Cardiac muscle cell (in vitro differentiated cells and primary cell): ENCODE measurements at places on chromosomes 5 and 9.

- no peak for DNase-seq
Measured at GRCh38 chr5:97495301-97495700, 312.3 kb upstream of the RIOK2 start.

DNA sequence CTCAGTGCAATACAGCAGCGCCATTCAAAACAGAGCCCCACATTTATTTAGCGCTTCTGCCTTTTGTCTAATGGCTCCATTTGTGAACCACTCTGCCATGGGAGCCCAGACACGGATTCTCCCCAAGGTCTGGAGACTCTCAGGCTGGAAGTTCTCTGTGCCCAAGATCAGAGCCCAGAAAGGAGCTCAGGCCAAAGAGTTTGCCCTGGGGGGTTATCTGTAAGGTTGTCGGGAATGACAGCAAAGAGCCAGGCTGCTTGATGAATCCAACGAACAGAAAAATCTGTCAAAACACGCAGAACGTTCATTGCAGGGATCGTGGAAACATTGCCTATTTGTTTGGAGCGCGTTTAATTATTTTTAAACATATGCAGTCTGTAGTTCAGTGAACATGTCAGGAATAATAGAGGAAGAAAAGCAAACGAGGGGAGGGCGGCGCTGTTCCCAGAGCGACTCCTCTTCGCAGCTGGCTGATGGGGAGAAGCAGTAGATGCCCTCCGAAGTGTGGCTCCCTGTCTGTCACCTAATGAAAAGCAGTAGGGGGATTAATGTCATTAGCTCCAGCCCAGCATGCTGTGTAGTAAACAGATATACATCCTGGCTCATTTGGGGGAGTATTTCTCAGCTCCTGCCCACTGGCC lies 464.9 kb upstream of the MPDZ start:
- no peak for DNase-seq

DNA sequence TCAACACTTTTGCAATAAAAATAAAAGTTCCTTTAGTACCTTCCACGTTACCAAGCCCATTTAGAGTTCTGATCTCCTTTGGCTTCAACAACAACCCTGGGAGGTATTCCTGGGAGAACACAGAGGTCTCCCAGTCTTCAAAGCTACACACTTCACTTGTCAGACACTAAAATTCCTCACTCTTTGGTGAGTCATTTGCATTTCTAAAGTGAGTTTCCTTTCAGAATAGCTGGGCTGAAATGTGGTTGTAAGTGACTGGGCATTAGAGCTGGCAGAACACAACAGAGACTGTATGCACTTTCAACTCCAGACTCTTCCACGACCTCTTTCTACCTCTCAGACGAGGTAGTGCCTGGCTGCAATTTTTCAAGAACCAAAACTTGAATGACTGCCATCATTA lies 11.5 kb upstream of the F2RL1 start:
- peak; percentile 80 for DNase-seq

DNA sequence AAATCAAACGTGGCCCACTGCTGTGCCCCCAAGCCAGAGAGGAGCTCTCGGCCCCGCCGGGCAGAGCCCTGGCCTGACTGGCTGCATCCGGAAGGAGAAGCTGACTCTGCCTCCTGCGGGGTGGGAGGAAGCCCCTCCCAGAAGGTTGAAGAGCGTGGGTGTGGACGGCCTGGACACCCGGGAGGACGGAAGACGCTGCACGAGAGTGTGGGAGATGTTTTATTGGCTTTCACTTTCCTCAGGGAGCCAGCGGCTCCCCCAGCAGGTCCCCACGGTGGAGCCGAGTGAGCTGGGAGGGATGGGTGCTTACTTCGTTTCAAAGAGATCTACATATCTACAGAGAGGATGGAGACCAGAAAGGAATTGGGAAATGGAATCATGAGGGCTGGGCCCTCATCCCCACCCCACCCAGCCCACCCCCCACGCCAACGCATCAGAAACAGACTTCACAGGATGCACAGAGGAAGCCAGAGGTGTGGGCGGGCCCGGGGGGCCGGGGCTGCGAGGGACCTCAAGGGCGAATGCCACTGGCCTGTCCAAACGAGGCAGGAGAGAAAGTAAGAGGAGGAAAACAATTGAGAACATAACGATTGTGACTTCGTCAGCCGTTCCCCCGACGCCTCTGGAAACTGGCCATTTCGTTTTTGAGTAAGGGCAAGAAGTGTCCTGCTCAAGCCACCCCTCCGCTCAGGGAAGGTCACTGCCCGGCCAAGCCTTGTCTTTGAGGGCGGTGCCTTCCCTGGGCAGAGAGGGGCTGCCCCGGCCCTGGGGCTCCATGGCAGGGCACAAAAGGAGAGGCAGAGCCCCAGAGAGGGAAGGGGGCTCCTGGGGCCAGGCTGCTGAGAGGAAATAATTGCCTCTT lies 32.1 kb downstream of the FAM163B start:
- peak; percentile 78 for DNase-seq

GRCh38 chr9:81902196-81902595 lies 26.0 kb upstream of the SPATA31D4 start:
- DNase-seq, result peak; percentile 42

DNA sequence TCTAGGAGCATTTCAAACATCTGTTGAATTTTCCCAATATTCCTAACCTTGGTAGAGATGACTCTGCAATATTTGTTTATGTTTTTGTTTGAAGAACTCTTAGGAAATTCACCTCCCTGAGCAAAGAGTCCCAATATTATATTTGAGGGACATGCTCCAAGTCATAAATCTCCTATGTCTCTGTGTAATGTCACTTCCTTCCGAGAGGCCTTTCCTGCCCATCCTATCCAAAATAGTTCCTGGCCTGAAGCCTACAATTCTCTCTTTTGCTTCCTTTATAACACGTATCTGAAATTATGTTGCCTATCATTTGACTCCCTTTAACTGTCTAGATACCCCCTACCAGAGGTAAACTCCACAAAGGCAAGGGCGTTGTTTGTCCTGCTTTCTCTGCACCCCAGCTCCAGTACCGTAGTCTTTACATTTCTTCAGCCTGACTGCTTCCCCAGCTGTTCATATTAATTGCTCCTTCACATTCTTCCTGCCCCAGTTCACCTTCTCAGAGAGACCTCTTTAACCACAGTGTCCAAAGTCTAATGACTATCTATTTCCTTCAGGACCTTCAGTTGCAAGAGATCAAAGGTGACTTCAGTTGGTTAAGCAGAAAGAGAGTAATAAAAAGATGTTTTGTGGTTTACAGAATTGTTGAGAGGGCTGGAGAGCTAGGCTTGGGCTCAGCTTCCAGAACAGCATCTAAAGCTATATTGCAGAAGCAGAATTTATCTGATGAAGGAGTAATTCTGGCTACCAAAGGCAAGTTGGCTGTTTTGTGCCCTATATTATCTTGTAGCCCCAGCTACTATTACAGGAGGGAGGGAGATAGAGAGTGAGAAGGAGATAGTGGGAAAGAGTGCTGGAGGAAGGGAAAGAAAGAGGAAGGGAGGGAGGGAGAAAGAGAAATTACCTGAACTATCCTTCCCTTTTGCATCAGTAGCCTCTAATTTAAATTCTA lies 109.3 kb upstream of the TMEM161B start:
- no peak for DNase-seq

DNA sequence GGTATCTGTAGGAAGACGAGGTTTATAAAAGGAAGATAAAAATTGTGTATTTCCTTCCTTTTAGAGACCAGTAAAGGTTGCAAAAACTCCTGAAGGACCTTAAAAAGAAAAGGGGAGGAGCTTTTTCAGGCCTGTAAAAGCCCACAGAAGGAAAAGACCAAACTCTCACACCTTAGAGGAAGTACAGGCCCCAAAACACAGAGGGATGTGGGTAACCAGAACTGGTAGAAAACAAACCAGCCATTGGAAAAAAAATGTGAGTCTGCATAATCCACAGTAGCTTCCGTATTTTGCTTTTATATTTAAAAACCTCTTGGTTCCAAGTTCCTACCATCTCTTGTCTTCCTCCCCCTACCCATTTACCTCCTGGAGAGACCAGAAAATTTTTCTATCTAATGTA lies 8.5 kb downstream of the GIN1 start:
- DNase-seq, result no peak

DNA sequence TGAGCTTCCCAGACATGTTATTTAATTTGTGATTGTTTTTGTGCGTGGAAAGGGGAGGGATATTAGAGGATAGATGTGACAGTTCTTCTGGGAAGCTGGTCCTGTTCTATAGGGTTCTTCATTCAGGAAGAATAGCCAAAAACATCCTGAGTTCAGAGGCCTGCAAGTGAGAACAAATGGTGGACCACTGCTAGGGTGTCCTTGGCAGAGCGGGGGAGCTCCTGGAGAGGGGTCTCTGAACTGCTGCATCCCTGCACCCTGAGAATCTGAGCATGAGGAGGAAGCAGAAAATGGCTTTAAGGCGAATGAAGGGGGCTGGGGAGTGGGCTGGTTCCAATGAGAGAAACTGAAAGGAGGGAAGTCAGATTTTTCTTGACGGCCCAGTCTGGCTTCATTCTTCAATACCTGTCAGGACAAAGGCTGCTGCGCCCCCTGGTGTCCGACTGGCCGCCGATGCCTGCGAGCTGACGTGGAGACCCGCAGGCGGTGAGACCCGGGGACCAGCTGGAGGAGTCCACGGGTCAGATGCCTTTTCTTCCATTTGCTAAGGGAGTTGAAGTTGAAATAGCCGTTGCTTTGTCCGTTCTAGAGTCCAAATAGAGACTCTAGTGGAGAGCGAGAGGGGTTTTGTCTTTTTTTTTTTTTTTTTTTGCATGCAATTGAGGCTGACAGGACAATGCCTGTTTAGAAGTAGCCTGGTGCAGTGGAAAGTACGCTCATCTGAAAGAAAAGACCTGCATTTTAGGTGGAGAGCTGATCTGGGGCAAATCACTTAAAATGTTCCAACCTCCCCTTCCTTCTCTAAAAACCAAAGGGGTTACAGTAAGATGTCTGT lies 39.5 kb upstream of the NFIB start:
- DNase-seq, result peak; percentile 93

- no peak for DNase-seq
Measured at GRCh38 chr5:114360357-114360756, 1.5 kb upstream of the KCNN2 start.

GRCh38 chr5:113112435-113112834 lies 135.8 kb downstream of the DCP2 start:
- peak; percentile 73 for DNase-seq

DNA sequence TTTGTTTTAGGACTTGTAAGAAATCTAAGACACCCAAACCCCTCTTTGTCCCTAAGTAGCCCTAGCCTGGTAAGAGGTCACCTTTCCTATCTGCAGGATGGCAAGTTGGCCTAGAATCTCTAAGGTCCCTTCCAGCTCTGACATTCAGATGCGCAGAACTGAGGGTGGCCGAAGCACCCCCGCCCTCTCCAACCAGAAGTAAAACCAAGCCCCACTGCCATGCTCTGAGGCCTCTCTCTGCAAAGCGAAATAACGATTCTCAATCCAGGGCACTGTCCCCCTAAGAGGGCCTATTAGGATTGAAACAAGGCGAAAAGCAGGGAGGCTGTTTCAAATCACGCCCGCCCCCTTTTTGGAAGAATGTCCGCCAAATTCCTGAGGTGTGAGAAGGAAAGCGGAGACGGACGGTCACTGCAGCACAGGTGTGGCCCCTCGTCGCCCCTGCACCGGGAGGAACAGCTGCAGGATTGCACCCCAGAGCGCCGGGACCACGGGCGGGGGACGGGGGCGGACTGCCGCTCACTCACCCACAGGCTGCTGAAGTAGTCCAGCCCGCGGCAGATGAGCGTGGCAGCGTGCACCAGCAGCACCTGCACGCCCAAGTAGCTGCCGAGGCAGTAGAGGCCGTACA lies 824 bp downstream of the TMEM245 start:
- DNase-seq, result peak; percentile 31

- DNase-seq, result no peak
Measured at GRCh38 chr5:150052226-150052955, 34.0 kb downstream of the CSF1R start.
